ENCODE measurements at places on chromosomes 12 and 14.
A peak's percentile ranks its signal among the peaks of the same experiment; 100 is the strongest.

DNA sequence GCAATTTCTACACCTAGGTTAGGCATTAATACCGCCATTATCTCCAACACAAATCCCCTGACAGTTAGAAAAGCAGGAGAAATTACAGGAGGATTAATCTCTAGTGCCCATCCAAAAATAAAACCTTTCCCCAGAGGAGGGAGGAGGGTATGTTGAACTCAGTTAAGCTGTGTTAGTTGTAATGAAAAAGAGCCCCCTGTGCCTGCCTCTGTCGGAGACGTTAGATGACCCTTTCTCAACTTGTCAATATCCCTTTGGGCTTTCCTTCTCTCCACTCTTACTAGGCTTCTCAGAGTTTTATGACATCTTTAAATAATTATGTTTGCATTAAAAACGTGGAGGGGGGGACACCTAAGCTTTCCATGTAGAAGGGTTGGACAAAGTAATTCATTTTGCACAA, 278.2 kb downstream of the PDZRN4 start:
- no peak for DNase-seq

- DNase-seq = no peak
Observed at GRCh38 chr12:112134731-112135130, 9.4 kb downstream of the TRAFD1 start.

DNA sequence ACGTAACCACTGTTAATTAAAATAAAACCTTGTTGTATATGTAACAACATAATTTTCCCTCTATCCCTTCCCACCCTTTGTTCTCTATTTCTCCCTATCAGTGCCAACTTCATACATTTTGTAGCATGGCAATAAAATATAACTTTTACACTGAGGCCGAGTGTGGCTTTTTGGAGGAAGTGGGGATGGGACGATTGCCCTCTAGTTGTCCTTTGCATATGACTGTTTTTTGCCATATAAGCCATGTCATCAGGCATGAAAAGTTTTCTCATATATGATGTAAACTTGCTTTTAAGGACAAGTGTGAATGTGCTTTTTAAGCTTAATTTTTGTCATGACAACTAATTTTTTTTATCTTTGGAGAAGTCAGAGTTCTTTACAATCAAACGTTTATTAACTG, 6.2 kb upstream of the CCT2 start:
- DNase-seq = no peak

- DNase-seq = no peak
Observed at GRCh38 chr12:124321556-124322270, 26.8 kb downstream of the RFLNA start.

- DNase-seq = no peak
Observed at GRCh38 chr14:94611179-94611578, 1.0 kb upstream of the SERPINA3 start.

GRCh38 chr12:42172441-42173210, 28.0 kb upstream of the GXYLT1 start:
- peak; percentile 17 for DNase-seq

GRCh38 chr12:32609966-32610365, 69.1 kb upstream of the DNM1L start:
- DNase-seq = no peak

- no peak for DNase-seq
Observed at GRCh38 chr12:85794531-85794930, 41.7 kb downstream of the RASSF9 start.

DNA sequence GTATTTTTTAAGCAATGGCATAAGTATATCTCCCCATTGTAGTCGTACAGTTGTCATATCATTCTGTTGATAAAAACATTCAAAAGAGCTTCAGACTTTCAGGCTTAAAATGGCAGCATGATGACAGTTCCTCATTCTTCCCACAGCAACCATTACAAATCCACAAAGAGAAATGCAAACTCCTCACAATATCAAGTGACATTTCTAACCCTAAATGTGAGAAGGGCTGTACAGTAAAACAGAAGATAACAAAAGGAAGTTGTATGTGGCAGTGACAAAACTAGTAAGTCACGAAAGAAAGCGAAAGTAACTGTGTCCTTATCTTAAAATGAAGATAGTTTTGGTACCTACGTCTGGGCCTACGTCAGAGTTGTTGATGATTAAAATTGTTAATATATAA, 46.7 kb downstream of the GXYLT1 start:
- DNase-seq = no peak

DNA sequence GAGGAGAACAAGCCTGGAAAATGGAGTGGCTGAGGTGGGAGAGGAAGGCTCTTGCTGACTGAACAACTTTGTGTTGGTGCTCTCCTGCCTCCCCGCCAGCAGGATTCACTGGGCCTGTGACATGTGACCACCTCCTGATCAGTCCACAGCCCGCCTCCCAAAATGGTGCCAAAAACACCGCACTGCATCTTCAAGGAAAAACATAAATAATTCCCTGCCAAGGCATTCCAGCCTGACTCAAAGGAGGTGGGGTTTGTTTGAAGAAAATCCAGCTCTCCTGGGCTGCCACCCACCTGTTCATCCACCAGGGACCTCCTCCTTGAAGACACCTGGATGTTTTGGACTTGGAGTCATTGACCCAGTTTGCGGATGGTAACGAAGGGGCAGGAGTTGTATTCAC, 83.8 kb upstream of the PIWIL1 start:
- no peak for DNase-seq

- no peak for DNase-seq
Observed at GRCh38 chr14:95667249-95667693, 19.0 kb upstream of the TCL1B start.

GRCh38 chr12:45350861-45351260, 135.0 kb downstream of the ANO6 start:
- no peak for DNase-seq

- no peak for DNase-seq
Observed at GRCh38 chr14:104722938-104723650, 935 bp upstream of the ADSS1 start.

DNA sequence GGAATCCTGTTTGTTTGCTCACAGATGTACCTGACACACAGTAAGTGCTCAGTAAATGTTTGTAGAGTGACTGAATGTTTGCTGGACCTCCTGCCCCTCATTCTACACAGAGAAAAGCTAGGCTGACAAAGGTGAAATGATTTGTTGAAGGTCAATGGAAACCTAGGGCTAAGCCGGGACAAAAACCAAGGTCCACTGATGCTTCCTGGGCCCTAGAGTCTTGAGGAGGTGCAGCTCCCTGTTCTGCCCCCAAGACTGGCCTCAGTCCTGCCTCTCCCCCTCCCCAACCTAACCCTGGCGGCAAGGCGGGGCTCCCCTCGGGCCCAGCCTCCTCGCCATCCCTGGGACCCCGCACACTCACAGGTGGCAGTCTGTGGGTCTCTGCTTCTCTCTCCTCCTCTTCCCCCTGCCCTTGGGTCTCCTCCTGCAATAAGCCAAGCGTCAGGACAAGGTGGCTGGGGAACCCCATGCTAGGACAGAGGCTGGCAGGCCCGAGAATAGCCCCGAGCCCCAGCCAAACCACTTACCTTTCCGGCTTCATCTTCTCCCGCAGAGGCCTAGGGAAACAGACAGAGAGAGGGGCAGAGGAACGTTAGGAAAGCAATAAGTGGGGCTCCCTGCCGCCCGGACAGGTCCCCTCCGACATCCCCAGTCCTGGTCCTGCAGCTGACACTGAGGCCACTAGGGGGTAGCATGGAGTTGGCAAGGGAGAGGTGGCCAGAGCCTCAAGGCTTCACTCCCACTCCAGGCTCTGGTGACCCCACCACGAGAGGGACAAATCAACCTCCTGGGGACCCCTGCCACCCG, 9.3 kb downstream of the PGF start:
- no peak for DNase-seq

DNA sequence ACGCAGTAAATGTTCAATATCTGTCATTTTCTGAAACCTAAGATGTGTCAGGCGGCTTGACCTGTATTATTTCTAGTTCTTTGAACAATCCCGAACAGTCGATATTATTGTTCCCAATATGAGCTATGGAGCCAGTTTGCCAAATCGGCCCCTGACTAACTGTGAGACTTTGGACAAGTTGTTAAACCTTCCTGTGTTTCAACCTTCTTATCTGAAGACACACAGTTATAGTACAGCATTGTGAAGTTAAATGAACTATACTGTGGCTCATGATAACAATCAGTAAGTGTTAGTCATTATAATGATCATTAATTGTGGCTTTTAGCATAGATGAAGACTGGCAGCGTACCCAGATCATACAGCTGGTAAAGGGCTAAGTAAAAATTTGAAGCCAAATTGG, 23.4 kb downstream of the DDX47 start:
- DNase-seq = no peak

DNA sequence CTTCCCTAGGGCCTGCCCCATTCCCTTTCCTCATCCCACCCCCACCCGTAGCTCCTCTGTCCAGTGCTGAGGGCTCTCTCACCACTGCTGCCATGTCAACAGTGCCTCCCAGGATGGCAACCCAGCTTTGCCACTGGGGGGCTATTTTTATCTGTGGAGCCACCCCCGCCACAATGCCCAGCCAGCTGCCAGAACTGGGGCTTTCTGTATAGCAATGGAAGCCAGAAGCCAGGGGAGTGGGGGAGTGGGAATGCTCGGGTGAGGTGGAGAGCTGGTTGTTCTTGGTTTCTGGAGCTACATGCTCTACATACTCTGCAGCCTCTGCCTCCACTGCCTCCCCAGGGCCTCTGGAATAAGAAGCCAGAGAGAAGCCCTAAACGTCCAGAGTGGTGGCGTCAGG, 8.9 kb downstream of the PDE1B start:
- no peak for DNase-seq

- DNase-seq = no peak
Observed at GRCh38 chr12:49535921-49536525, 2.8 kb upstream of the KCNH3 start.

DNA sequence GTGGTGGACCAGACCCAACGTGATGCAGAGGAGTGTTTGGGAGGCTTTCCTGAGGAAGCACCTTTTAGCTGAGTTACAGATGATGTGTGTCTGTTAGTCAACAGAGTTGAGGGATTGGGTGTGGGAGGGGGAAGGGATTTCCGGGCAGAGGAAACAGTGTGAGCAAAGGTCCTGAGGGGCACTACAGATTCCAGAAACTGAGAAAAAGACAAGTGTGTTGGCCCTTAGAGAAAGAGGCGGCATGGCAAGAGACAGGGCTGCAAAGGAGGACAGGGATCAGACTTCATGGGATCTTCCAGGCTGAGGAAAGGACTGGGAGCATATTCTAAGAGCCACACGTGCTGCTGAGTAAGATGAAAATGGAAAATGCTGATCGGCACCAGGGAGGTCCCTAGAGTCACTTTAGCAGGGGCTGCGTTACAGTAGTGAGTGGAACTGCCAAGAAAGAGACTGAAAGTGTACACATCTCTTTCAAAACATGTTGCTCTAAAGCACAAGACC, 9.4 kb upstream of the RPS6KL1 start:
- no peak for DNase-seq

- no peak for DNase-seq
Observed at GRCh38 chr12:46395388-46395787, 22.8 kb upstream of the SLC38A2 start.

- DNase-seq = no peak
Observed at GRCh38 chr12:27151479-27151878, 69.1 kb upstream of the C12orf71 start.

- no peak for DNase-seq
Observed at GRCh38 chr12:97572220-97572619, 109.6 kb downstream of the RMST start.

DNA sequence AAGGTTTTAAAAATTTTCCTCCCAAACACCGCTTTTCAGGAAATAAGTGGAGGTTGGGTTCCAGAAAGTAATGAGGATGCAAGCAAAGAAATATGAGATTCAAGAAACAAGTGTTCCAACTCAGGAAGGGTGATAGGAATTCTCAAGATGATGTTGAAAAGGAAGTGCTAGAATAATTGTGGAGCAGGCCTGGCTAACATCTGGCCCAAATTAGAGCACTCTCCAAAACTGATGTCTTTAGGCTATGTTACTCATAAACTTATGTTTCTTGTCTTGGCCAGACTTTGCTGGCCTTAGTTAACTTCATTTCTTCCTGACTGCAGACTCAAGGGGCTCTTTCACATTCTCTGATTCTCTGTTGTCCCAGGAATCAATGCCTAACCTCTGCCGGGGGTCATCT, 116.3 kb downstream of the TMTC3 start:
- no peak for DNase-seq

DNA sequence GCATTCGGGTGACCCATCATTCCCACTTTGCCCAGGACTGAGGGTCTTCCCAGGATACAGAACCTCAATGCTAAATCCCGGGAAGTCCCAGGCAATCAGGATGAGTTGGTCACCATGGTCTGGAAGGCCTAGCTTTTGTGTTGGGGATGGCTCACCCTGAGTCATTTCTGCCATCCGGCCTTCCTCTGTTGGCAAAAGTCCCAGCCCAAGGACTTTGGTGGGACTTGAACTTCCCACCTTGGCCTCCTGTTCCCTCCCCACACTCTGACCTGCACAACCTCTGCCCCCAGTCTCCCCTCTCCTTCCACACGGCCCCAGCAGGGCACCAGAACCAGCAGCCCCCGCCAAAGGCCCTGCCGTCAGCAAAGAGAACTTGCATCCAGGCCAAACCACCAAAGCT, 24.6 kb upstream of the NCOR2 start:
- no peak for DNase-seq

DNA sequence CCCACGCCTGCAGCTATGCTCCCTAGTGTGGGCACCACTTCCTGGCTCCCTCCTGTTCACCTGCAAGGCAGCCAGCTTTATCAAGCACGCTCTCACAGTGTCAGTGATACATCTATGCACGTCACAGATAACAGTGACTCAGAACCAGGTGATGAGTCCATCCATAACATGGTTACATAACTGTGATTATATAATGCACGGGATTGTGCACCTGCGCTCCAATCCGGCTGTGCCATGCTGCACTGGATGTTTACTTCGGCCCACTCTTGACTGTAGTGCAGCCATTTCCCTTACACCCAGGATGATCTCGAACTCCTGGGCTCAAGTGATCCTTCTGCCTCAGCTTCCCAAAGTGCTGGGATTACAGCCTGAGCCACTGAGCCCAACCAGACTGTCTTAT, 38.4 kb upstream of the CEP83 start:
- no peak for DNase-seq

DNA sequence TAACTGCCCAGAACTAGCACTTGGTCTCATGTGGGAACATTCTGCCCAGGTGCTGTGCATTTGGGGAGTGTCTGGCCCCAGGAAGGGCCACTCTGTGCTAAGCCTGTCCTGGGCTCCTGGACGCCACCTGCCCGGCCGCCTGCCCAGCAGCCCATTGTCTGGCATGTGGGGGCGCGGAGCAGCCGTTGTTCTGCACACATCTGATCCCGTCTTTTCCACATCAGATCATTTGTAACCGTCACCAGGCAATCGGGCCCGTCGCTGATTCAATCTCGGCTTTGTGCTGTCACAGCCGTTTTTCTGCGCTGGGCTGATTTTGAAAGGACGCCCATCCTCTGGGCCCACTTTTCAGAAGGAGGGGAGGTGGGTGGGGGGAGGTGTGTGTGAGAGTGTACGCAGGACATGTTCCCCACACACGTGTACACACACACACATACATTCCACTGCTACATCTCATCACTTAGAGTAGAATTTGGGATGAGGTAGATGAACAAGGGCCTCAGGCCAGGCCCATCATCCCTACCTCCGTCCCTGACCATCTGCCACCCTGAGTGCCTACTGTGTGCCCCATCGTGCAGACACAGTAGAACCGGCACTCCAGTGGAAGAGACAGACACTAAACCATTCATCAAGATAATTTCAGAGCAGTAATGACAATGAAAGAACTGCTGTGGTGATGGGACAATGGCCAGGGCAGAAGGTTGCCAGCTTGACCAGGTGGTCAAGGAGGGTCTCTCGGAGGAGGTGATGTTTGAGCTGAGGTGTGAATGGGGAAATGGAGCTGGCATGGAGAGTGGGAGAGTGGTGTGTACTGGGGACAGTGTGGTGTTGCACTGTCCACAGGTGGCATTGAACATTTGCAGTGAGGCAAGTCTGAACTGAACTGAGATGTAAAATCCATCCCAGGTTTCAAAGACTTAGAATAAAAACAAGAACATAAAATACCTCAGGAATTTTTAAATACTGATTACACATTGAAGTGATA, 19.0 kb downstream of the FAM222A start:
- no peak for DNase-seq
